ENCODE measurements at places on chromosomes 13 and 19. TPM values are rescaled to one million over a fixed set of nuclear protein-coding genes. Genes with fewer than 3 reads are reported as not detected.

Gene ZNF534
- total RNA-seq, result not detected

Gene ZNF738
- 2.0 TPM for total RNA-seq

Gene PLK5
- total RNA-seq, result not detected

Gene CNN2
- total RNA-seq, result 57.6 TPM

Gene POSTN
- 18.0 TPM for total RNA-seq

Measured in transverse colon (tissue), 4 donors.